ENCODE measurements at places on chromosomes 1 and 21.
A peak's percentile ranks its signal among the peaks of the same experiment; 100 is the strongest.

DNA sequence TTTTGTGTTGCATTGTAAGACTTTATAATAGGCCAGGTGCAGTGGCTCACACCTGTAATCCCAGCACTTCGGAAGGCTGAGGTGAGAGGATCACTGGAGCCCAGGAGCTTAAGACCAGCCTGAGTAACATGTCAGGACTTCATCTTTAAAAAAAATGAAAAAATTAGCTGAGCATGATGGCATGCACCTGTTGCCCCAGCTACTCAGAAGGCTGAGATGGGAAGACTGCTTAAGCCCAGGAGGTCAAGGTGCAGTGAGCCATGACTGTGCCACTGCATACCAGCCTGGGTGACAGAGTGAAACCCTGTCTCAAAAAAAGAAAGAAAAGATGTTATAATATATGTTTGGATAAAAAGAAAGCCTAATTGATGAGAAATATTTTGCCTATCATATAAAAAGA lies 34.9 kb downstream of the HMCN1 start:
- no peak for DNase-seq

DNA sequence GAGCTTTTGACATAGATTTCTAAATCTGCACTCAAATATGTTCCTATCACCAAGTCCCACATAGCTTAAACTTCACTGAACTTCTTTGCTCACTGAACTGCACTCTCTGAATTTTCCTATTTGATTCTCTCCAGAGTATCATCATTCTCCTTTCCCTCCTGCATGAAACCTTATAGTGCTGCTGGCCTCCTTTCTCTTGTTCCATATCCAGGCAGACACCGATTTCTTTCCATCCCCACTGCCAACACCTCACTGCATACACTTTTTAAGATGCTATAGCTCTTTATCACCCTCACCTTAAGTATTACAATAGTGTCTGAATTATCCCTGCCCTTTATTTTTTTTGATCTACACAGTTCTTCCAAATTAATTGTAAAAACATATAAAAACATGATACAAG lies 3.1 kb upstream of the TRIM45 start:
- no peak for DNase-seq

- DNase-seq: no peak
Observed at GRCh38 chr21:42146821-42147220, 72.1 kb upstream of the ABCG1 start.

DNA sequence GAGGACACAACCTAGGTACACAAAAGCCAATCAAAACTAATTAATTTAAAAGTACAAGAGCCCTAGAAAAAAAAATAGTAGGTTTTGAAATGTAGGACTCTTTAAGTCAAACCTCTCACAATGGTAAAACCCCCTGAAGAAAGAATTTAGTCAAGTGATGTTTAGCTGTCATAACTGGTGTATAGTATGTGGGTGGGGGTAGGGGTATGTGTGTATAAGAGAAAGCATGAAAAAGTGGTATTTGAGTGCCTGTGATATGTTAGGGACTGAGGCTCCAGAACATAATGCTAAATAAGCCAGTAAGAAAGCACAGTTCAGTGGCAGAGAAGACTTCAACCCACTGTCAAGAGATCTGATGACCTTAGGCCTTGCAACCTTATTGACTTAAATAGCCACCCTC lies 507.9 kb downstream of the TTLL7 start:
- no peak for DNase-seq

GRCh38 chr1:200302192-200302920 lies 107.5 kb downstream of the ZNF281 start:
- peak; percentile 52 for DNase-seq

- no peak for DNase-seq
Observed at GRCh38 chr1:226550672-226551041, 2.1 kb downstream of the STUM start.

- no peak for DNase-seq
Observed at GRCh38 chr1:151294742-151295462, 12.8 kb downstream of the ZNF687 start.

GRCh38 chr1:197469620-197470210 lies 201.7 kb downstream of the CRB1 start:
- DNase-seq: no peak

DNA sequence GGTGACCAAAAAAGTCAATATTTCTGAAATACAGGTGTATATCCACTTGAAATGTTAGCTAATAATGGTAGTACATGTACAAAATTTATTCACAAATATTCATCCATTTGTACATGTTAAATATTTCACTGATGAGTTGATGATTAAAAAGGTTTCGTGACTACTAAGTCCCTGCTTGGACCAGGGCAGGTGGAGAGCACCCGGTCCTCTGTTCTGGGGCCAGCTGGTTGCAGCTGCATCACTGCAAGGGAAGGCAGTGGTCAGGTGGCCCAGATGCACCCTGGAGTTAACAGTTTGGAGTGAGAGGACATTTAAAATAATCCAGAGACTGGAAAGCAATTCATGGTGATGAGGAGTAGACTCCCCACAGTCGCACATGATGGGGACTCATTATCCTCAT lies 141.2 kb downstream of the ZBTB18 start:
- DNase-seq: no peak

DNA sequence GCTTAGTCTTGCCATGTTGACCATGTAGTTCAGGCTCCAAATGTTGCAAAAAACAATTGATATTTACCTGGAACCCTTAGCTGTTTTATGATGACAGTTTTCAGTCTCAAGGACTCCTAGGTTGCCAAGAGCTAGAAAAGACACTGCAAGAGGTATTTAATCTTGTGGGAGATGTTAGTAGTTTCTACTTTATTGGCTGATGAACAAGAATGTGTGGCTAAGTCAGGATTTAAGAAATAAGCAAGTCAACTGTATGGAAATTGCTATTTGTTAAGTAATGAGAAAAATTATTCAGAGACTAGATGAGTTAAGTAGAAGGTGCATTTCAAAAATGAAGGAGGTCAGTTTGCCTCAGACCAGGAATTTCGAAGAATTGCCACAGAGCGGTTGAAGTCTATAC lies 639.7 kb upstream of the USP24 start:
- no peak for DNase-seq

- DNase-seq: no peak
Observed at GRCh38 chr1:145949219-145949618, 8.6 kb downstream of the LIX1L start.

DNA sequence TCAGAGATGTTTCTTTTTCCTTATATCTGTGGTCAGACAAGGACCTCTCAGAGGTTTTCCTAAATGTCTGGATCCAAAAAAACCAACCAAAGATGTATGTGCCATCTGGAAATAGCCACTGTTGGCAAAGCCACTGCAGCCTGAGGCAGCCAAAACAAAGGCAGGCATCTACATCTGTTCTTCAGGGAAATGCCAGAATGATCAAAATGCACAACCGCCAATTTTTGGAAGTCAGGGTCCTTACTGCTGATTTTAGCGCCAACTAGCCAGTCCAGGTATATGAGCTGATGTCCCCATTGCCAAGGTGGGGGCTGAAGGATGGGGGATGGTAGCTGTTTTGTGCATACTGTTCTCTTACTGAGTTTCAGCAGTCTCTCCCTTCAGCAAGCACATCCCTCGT lies 45.9 kb downstream of the SYT14 start:
- DNase-seq: no peak

DNA sequence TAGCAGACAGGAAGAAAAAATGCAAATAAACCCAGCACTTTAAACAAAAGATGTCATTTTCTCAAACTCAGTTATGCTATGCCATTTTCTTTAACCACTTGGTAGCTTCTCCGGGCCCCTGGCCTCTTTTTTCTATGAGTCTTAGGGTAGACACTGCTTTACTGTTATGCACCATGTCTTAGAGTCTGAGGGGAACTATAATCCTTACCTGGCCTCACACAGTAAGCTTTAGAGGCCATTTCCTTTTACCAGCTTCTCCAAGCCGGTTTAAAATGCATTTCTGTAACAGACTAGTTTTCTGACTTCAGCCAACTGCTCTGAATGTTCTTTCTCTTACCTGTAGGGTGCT lies 73.7 kb upstream of the EDEM3 start:
- DNase-seq: no peak

Measured in activated CD4-positive, alpha-beta T cell treated with anti-CD3 and anti-CD28 coated beads, Interleukin-2, amount 50 U/mL, for 4 hours (primary cell).